Stimulated activated CD8-positive, alpha-beta memory T cell treated with anti-CD3 and anti-CD28 coated beads, Interleukin-15, amount 100 ng/mL, for 24 hours (primary cell): ENCODE measurements at places on chromosomes 7 and 10.

DNA sequence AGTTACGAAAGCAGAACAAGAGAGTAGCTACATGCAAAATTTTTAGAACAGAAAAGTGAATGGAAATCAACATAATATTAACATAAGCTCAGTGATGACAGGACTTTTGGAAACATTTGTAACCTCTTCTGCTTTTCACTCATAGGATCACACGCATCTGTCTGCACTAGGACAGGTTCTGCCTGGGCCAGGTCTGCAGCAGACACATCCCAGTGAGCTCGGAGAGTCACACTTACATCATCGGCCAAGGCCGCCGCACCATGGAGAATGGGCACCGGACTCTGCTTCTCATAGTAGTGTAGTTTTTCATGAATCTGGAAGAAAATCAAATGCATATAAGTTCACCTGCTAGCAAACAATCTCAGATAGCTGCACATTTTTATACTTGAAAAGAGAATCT lies 150.9 kb upstream of the ODAD2 start:
- DNase-seq: no peak

DNA sequence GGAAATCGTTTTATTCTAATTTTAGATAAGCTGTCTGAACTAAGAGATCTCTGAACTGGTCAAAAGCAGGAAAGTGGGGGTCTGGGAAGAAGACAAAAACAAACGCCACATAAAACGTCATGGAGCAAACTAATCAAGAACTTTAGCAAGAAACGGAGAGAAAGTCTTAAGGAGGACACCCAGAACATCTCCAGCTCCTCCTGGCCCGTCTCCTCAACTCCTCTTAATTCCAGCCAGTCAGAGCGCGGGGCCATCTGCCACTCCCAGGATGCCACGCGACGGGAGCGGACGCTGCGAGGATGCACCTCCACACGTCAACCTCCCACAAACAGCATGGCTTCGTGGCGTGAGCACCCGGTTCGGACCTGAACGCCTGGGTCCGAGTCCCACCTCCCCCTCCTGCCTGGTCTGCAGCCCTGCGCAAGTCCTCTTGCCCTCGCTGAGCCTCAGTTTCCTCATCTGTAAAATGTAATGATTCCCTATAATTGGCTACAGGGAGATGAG lies 598 bp downstream of the MMS19 start:
- peak; percentile 48 for DNase-seq

GRCh38 chr10:107409522-107409921 lies 245.0 kb upstream of the SORCS1 start:
- DNase-seq: no peak

- no peak for DNase-seq
These were observed 12.7 kb upstream of the DNAJB12 start for GRCh38 chr10:72367301-72367960.

- peak; percentile 22 for DNase-seq
These were observed 21.0 kb upstream of the EPC1 start for GRCh38 chr10:32367793-32368453.

DNA sequence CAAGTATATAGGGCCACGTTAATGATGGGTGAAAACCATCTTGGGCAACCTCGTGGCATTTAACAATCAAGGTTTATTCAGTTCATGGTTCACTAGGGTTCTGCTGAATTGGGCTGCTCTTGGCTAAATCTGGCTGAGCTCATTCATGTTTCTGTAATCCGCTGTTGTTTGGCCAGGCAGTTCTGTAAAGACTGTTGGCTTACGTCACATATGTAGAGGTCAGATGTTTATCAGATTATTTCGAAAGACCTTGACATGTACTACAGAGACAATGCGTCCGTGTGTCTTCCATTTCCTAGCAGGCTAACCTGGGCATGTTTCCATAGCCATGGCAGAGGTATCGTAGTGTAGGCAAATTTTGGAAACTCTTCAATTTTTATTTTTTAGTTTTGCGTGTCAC lies 190.0 kb upstream of the ZWINT start:
- no peak for DNase-seq
